Hematopoietic multipotent progenitor cell treated with erythropoietin and hydrocortisone succinate and interleukin-3 and kit ligand, for 6 days (in vitro differentiated cells): ENCODE measurements at places on chromosomes 3 and 15.

GRCh38 chr3:172635588-172635987 is 75.3 kb downstream of the NCEH1 start:
- no peak for DNase-seq

- DNase-seq, result no peak
Observed at GRCh38 chr3:148005456-148005855, 596.3 kb downstream of the ZIC1 start.

DNA sequence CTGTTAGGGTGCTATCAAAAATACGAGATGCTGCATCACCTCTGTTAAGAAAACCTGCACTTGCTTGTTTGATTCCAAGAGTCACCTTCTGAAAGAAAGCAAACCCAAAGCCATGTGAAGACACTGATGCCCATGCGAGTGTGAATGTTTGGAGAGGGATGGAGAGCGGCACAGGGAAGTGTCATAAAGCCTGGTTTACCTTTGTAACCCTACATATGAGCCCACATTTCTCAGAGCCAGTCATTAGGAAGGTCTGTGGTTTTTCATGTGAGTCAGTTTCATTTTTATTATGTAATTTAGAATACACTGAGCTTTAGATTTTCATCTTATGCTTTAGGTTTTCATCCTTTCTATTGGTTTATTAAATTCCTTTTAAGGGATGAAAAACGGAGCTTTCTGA is 896.8 kb downstream of the ROBO1 start:
- DNase-seq, result no peak

GRCh38 chr3:153830552-153830951 is 290.6 kb upstream of the ARHGEF26 start:
- DNase-seq, result no peak

- DNase-seq, result peak; percentile 12
Observed at GRCh38 chr3:21745966-21746365, 5.0 kb downstream of the ZNF385D start.

- no peak for DNase-seq
Observed at GRCh38 chr3:49294343-49294742, 17.3 kb upstream of the C3orf62 start.

- DNase-seq, result no peak
Observed at GRCh38 chr3:56845505-56845904, 43.8 kb upstream of the ARHGEF3 start.
